Large intestine (tissue), 12 donors: ENCODE measurements at places on chromosomes 5 and 9. TPM values are rescaled to one million over a fixed set of nuclear protein-coding genes. Genes with fewer than 3 reads are reported as not detected.
A peak's percentile ranks its signal among the peaks of the same experiment; 100 is the strongest.

Gene WDR38
- not detected for polyA plus RNA-seq

Gene CARD9
- polyA plus RNA-seq, result 2.4 TPM

Gene GNPDA1
- 117 TPM for polyA plus RNA-seq

Gene DIPK1B
- polyA plus RNA-seq, result 13.3 TPM

Gene ZFP37
- polyA plus RNA-seq, result 3.3 TPM

Gene GABRB2
- 3.7 TPM for polyA plus RNA-seq

Gene CHSY3
- polyA plus RNA-seq, result 1.7 TPM

Gene FABP6
- 9.1 TPM for polyA plus RNA-seq

Gene NRG2
- polyA plus RNA-seq, result 1.1 TPM

Gene ANKRD34B
- not detected for polyA plus RNA-seq

Gene TMEM215
- polyA plus RNA-seq, result 0.06 TPM

Gene SLC4A9
- 0.22 TPM for polyA plus RNA-seq

DNA sequence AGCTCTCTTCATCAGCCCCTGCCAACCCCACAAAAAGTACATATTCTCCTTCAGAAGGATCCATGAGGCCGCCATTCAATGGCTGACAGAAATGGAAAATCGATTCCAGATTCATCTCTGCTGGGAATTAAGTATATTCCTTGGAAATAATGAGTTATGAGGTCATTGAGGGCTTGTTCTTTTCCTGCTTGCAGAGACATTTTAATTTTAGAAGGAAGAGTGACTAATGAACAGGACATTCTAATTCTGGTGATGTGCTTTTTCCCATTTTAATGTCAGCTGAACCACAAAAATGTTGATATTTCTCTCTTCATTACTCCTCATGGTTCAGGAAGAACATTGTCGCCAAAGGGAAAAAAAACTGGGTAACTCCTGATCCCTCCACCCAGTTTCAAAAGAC, 314.0 kb downstream of the PIK3R1 start:
- no peak for DNase-seq

DNA sequence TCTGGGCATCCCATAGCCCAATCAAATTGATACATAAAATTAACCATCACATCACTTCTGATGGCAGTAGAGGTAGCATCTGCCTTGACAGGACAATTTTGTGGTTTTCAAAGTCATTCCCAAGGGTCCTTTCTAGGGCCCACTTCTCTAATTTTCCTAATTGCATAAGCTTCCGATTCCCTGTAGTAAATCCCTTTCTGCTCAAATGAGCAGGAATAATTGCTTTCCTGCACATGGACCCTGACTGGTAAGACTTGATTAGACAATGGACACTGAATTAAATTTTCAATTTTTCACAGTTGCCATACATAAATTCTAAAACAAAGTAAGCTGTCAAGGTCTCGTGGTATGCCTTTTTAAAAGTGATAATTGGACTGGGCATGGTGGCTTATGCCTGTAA, 22.0 kb upstream of the IL17B start:
- no peak for DNase-seq

- DNase-seq, result no peak
These were observed 8.0 kb upstream of the CTNNA1 start for GRCh38 chr5:138745268-138745667.

- DNase-seq, result no peak
These were observed 72.2 kb downstream of the SNX18 start for GRCh38 chr5:54589786-54590185.

DNA sequence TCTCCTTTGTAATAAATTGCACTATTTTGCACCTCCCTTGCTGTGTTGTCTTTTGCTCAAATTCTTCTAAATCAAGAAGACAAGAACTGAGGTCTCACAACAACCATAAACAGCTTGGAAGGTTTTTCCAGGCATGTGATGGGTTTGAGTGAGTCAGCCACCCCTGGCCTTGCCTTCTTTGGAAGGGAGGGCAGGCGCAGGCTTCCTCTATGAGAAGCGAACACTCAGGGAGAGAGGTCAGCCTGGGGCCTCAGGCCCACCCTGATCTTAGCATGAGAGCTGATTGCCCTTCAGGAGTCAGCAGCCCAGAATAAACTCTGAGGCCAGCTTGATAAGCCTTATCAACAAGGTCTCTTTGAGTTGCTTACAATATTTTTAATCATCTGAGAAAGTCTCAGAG, 31.6 kb downstream of the S1PR3 start:
- DNase-seq, result peak; percentile 41

- no peak for DNase-seq
These were observed 342.3 kb downstream of the PLK2 start for GRCh38 chr5:58117542-58117941.

DNA sequence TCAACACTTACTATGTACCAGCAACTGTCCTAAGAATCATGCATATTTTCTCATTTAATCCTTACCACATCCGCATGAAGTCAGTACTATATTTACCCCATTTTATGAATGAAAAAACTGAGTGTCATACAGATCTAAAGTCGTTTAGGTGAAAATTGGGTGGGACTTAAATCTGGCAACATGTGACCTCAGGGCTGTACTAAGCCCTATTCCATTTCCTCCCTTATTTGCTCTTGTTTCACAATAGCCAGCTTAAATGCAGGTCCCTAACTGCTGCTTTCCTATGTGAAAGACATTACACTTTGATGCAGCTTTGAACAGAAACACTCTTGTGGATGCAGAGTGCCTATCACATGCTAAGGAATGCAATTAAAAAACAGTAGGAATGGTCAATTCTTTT, 2.5 kb upstream of the RAB14 start:
- no peak for DNase-seq

GRCh38 chr9:70589571-70590314, 175.3 kb upstream of the KLF9 start:
- DNase-seq, result no peak

DNA sequence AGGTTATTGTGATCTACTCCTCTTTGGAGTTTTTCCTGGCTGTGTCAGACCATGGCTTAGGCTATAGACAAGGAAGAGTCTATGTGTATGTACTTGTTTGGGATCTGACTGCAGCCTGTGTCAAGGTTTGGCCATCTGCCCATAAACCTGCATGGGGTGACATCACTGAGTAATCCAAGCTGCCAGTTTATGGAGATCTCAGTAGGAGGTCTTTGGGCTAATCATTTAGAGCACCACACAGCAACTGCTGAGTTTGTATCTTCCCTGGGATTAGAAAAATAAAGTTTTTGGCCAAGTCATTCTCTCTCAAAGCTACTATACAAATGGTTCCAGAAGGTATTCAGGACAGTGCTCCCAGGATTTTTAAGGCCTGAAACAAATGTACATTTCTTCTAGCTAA, 65.5 kb upstream of the HSPB3 start:
- DNase-seq, result peak; percentile 72

GRCh38 chr9:114847492-114848417, 41.9 kb upstream of the TNFSF15 start:
- peak; percentile 55 for DNase-seq

DNA sequence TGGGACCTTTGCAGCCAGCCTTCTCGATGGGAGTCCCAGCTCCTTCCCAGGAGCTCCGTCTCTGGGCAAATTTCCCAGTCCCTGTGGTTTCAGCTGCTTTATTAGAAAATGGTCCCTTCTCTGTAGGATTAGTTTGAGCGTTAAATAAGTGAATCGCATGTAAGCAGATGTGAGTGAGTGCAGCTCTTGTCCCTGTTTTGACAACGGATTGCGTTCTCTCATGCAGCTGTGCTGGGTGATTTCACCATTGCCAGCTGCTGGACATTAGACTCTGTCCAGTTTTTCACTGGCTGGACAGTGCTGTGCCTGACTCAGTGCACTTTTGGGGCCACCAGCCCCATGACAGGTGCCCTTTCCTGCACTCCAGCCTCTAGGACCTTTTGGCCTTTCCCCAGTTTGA, 11.6 kb upstream of the CEL start:
- peak; percentile 15 for DNase-seq

- DNase-seq, result no peak
These were observed 679.8 kb downstream of the CETN3 start for GRCh38 chr5:89729623-89730301.

- no peak for DNase-seq
These were observed 15.6 kb upstream of the ACSL6 start for GRCh38 chr5:132027027-132027426.

DNA sequence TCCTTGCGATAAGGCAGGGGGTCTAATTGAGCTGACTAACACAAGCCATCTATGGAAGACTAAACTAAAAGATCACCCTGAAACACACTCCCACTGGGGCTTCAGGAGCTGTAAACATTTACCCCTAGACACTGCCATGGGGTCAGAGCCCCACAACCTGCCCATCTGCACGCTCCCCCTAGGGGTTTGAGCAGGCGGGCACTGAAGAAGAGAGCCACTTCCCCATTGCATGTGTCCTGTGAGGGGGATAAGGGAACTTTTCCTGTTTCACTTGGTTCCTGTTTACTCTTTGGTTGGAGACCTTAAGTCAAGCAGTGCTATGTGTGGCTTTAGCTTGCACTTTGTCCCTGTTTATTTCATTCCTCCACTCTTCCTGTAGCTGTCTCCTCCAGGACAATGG, 1929.5 kb upstream of the CDH9 start:
- DNase-seq, result no peak

DNA sequence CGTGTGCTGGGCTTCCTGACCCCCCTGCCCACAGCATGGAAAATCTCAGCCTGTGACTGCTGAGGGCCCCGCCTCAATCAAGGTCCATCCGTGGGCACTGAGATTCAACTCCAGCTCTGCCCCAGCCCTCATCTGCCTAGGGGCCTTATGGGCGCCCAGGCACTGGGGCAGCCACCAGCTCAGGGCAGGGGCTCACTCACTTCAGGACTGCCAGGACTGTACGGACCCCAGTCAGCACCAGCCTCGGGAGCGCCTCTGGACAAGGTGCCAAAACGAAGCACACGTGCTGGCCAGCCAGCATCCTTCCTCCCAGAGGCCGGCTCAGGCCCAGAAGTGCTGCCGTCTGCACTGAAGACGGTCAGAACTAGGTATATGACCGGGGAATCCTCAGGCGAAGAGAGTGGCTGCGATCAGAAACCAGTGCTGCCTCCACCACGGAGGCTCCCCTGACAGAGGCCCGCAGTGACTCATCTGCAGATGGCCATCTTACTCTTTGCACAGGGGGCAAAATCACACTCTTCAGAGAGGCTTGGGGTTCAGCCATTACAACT, 19.6 kb downstream of the CLPTM1L start:
- no peak for DNase-seq

GRCh38 chr5:149667084-149667828, 62.9 kb upstream of the PPARGC1B start:
- no peak for DNase-seq
